ENCODE measurements at places on chromosomes 12 and 14.
A peak's percentile ranks its signal among the peaks of the same experiment; 100 is the strongest.

GRCh38 chr14:91417120-91417982, at the start of gene CCDC88C:
TSS of gene CCDC88C (minus strand) at chr14:91417820. CDS start at chr14:91417690, 130 bp downstream.
- peak; percentile 78 for DNase-seq

DNA sequence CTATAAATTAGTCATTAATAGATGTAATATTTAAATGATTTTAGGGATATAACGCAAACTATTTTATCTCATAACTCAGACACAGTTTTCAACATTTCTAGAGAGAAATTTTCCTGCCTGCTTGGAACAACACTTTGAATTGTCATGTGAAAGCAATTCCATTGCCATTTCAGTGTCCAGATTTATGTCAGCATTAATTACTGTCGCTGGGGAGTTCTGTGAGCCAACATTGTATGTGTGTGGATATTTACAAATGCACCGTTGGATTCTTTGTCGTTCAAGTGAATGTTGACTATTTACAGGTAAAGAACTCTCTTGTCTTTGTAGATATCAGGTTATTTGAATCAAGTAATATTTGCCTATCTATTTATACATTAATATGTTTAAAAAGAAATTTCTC, 465.3 kb upstream of the RGS6 start:
- DNase-seq: no peak

- DNase-seq: no peak
Measured at GRCh38 chr12:45605624-45606023, 123.9 kb upstream of the ARID2 start.

DNA sequence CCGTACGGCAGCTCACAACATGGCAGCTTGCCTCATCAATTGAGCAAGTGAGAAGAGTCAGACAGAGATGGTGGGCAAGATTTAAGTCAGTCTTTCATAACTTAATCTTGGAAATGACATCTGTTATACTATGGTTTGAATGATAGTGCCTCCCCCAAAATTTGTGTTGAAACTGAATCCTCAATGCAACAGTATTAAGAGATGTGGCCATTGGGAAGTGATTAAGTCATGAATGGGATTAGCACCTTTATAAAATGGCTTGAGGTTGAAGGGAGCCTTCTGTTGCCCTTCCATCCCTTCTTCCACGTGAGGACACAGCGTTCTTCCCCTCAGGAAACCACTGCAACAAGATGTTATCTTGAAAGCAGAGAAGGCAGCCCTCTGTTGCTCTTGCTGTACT, 124.2 kb downstream of the C12orf75 start:
- DNase-seq: no peak

DNA sequence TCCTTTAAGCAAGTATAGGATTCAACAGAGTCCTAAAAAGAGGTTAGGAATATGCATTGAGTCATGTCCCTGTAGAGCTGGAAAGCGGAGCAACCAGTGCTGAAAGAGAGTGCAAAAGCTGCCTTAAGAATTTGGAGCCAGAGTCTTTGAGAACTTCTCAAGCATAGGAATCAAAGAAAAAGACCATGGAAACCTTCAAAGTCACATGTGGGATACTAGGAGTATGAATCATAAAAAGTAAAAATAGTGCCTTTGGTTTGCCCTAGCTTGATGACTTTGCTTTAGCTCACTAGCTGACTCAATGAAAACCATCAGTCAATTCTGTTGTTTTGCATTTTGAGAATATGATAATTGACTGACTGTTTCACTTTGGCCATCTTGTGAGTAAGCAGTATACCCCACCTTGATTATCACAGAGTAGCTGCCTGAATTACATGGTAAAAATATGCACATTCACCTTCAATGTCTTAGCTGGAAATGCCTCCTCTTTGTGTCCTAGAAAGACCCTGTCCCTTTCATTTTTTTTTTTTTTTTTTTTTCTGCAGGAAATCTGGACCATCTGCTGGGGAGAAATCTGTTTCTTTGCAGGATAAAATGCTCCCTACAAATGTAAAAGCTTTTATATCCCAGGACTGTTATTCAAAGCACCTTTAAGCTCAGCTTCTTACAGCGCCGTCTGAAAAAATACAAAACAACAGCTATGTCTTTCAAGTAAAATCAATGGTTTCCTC, 248.6 kb upstream of the KRR1 start:
- DNase-seq: peak; percentile 54

GRCh38 chr12:111685322-111685810, 390 bp downstream of the BRAP start:
- DNase-seq: no peak

- DNase-seq: no peak
Measured at GRCh38 chr12:132422381-132423043, 67.4 kb upstream of the FBRSL1 start.

DNA sequence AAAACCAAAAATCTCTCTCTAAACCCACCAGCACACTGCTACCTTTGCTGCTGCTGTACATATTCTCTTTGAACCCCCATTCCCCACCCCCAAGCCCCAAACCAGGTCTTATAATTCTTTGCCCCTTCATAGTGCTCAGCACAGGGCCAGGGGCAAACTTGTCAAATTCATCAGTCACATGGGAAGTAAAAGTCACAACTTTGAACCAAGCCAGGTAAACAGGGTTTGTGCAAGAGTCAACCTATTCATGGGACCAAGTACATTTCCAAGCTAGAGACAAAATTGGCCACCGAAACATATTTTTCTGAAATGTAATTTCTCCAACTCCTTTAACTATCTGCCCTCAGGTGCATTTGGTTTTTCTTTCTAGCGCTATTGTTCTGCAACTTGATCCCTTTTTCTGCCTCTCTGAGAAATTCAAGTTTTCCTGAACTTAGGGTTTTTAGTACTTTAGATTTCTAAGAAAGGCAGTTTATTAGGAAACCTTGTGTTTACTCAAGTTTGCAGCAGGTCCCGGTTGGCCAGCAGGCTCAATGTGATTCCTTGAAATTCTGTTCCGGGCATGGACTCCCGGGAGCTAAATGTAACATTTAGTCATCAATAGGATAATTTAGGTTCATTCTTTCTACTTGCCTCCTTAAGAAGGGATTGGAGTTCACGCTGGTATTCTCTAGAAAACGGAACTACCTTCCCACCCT, 230.5 kb downstream of the EFCAB11 start:
- no peak for DNase-seq

DNA sequence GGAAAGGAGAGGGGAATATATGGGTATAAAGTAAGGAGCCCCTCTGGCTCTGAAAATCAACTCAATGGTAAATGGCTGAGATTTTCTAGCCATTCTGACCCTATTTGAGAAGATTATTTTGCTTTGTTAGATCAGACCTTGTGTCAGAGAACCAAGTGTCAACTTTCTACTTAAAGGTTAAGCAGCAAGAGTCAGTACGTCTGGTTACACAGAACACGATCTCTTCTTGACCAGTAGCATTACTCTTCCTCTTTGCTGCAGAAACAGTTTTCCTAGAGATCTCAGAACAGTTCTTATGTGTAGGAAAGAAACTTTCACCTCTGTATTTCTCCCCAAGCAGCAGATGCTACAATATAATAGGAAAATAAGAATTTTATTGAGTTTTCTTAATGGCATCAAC, 47.4 kb upstream of the BTG1 start:
- DNase-seq: no peak

DNA sequence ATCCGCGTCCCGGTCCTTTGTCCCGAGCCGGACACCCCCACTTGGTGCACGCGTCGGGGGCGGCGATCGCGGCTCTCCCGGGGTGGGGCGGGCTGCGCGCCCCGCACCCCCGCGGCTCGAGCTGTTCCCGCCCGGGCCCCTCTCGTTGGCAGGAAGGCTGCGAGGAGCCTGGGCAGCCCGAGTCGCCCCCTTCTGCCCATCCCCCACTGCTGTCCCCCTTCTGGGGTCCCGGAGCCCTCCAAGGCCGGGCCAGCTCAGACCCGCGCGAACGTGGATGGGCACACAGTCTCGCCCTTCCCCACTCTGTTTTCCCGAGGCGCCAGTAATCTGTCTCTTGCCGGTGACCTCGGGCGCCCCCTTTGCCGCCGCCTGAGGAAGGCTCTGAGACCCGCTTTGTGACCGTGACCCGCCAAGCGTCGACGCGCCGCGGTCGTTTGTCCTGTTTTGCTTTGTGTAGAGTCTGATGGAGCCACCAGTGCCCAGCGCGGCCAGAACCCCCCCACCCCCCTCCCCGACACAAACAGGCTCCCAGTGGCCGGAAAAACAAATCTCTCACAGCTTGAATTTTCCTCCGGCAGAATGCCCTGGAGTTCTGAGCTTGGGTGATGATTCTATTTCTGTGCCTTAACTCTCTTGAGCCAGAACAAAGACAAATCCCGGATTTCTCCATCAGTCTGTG, 610 bp downstream of the C14orf132 start:
- DNase-seq: no peak

DNA sequence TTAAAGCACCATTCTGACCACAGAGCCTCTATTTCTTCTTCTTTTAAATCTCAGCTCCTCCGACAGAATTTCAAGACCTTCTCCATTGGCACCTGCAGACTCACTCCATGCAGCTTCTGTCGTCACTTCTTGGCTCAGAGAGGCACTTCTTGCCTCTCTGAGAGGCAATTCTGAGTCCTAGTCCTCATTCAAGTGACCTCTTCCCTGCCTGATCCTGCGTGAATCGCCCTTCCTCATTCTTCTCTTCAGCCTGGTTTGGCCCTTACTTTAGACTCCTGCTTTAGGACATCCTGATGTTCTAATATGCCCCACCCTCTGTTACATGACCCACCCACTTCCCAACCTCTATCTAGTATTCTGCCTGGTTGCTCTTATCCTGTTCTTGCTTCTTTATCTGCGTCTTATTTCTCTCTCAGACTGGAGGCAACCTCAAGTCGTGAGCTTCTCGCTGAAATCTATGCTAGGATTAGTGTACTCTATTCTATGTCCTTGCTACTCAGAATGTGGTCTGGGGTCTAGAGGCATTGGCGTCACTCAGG, 55.6 kb upstream of the CISTR start:
- no peak for DNase-seq

- DNase-seq: no peak
Measured at GRCh38 chr14:78417532-78417931, 247.4 kb downstream of the NRXN3 start.

DNA sequence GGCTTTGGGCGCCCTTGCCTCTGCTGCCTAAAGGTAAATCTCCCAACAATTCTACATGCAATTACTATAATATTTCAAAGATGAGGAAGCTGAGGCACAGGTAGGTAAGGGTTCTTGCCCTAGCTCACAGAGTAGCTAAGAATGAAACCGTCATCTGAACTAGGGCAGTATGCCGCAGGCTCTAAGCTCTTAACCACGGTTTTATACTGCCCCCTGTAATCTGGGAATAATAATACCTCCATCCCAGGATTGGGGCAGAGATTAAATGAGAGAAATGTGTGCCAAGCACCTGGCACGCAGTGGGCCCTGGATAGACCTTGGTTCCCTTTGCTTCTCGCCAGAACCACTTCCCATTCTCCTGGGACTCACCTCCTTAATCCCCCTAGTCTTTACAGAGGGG, 1.5 kb upstream of the HRK start:
- DNase-seq: peak; percentile 24

GRCh38 chr14:96198430-96199130, 6.1 kb upstream of the BDKRB2 start:
- DNase-seq: peak; percentile 26

DNA sequence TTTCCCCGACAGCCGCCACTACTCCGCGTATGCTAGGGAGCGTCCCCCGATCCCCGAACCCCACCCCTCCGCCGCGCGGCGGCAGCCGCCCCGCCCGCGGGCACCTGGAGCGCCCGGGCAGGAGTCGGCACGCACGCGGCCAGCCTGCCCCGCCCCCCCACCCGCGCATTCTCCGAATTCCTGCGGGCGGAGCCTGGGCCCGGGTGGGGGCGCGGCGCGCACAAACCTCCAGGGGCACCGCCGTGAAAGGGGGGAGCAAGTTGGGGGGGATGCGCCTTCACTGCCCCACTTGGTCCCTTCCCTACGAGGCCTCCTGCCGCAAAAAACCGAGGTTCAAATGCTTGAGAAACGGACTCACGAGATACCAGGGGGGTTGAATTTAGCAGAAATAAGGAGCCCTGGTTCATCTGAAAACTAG, 1.7 kb downstream of the AJUBA start:
- DNase-seq: no peak

GRCh38 chr12:30437044-30437443, 258.6 kb downstream of the IPO8 start:
- no peak for DNase-seq

DNA sequence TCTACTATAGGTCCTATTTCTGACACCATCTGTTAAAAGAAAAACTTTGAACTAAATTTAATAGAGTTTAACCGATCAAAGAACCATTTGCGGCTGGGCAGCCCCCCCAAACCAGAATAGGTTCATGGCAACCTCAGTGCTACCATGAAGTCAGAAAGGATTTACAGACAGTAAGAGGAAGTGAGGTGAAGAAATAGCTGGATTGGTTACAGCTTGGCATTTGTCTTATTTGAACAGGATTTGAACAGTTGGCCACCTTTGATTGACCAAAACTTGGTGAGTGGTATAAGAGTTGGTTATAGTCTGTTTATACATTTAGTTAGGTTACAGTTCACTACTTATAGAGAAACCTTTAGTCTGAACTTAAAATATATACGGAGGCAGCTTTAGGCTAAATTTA, 88.9 kb downstream of the TXNDC16 start:
- DNase-seq: no peak

DNA sequence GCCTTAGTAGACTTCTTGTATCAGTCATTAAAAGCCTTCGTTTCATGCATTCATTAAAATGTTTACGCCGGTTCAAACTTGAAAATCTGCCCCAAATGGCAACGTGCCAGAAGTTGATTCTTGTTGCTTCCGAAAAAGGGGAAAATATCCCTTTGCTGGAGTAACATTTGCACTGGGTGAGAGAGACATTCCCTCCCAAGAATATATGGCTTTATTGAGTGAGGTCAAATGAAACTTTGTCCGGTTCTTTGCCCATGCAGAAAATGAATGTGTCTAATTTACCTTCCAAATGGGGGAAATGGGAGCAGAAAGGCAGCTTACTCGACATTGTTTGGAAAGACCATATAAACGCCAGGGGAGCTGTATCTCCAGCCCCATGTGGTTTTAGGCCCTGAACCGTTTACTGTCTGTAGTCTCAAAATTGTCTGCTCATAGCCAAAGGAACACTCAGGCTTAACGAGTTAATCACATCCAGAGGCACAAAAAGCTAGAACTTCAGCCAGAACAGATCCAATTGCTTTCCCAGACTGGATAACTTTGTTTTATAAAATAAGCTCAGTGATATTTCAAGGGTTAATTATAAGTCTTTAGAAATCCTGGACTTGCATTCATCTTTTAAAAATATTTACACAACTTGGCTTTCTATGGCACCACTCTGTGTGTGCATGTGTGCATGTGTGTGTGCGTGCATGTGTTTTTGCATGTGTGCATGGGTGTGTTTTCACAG, 2.9 kb upstream of the EMP1 start:
- no peak for DNase-seq

GRCh38 chr12:91637789-91638624, 455.4 kb upstream of the DCN start:
- DNase-seq: no peak

DNA sequence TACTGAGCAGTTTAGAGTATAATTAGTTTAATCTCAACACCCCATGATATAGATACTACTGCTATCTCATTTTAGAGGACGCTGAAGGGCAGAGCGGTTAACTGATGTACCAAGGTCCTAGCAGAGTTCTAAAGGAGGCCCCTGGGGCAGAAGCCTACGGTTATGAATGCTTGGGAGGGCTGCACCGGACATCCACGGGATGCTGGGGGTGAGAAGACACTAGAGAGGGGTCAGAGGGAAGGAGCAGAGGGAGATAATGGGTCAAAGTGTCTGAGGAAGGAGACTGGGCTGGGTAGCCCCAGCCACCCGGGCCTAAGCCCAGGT, 1.6 kb upstream of the ACTR6 start:
- no peak for DNase-seq

All from suppressor macrophage treated with lipopolysaccharide for 4 hours (primary cell).